ENCODE measurements at places on chromosomes 4 and X.

DNA sequence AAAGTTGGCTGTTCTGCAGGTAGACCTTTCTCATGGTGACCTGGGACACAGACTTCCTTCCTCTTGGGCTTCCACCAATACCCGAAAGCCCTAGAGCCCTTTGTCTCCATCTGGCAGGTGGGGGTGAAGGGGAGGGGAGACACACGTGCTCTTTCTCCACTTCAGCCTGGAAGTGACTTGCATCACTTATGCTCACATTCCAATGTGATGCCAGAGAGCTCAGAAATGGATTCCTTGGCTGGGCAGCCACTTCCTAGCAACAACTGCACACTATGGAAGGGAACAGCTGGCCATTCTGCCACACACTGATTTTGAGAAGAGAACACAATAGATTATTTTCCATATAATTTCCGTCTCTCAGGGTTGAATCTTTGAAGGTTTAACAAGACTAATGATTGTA lies 36.3 kb downstream of the C4orf51 start:
- no peak for DNase-seq

DNA sequence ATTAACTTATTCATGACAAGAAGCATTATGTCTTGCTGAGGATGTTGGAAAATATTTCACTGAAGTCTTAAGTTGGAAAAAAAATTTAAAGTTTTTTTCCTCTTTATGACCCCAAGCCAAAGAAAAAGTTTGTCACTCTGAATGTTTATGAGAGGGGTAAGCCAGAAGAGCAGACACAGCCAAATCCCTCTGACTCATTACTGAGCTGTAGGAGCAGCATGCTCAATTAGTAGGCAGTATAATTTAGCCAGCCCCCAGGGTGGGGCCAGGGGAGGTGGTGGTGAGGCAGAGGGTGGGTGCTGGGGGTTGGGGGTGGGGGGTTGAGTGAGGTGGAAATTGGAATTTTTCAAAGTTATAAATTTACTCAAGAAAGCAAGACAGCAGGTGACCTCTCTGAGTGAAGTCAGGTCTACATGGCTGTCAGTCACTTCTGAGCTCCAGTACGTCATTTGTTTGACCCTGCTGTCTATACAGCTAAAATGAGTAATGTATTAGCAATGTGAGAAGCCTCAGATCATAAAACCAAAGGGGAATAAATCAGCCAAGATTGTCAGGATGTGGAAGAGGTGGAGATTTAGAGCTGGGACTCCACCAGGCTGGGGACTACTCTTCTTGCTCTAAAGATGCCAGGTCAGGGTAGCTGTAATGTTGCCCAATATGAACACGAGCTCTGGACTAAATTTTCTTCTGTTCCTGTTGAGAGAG lies 98.8 kb upstream of the NDP start:
- DNase-seq, result no peak

DNA sequence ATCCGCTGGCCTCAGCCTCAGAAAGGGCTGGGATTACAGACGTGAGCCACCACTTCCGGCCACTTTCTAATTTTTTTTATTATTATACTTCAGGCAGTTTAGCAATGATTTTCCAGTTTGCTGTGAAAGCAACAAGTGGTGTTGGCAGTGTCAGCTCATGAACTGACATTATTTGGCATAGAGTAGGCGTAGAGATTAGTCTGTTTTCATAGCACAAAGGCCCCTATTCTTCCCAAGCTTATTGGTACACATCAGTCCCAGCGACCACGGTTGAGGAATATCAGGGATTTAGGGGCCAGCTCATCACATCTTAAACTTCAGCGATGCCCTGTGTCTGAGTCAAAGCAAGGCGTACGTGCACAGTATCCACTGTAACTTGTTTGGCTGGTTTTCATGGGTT lies 53.0 kb upstream of the RASSF6 start:
- no peak for DNase-seq

DNA sequence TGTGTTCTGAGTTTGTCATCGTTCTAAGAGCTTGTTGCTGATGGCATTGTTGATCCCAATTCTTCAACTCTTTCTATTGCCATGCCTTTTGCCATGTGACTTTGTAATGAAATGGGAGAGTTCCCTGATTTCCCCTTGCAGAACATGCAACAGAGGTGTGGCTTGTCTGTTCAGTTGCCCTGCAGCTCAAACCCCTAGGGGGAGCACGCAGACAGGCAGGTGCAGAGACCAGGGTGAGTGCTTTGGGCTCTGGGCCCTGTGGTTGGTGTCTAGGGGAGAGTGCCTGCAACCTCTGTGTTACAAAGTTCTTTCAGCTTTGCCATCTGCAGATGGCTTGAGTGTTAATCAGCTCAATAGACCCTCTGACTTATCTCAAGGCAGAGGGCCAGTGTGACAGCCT lies 332.7 kb downstream of the MID1IP1 start:
- DNase-seq, result no peak

DNA sequence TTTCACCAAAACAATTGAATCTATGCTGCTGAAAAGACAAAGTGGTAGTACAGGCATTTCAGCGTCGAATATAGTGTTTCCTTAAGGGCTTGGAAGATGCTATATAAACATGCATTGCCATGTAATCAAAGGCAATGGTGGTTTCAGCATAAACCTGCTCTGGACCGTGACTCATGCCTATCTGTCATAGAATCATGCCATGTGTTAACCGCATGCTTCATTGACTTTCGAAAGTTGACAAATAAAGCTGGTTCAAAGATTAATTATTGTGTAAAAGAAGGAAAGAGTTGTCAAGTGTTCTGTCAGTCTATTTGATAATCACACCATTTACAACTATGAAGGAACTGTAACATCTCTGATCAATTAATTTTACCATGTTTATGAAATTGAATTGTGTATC lies 83.2 kb downstream of the FUNDC1 start:
- DNase-seq, result no peak

- DNase-seq, result peak; percentile 31
Measured at GRCh38 chrX:135484641-135485289, 35.7 kb upstream of the INTS6L start.

DNA sequence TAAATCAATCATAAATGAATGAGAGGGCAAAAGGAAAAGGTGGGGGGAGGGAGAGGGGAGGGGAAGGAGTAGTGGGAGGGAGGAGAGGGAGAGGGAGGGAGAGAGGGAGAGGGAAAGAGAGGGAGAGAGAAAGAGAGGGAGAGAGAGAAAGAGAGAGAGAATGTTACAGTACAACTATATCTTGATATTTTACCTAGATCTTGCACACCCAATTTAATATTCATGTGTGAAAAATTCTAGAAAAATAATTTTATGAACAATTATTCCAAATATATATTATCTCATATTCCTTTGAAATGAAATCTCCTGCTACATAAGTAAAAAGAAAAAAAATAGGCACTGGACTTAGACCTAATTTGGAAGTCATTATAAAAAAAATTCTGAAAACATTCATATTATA lies 120.0 kb downstream of the SCLT1 start:
- no peak for DNase-seq

- DNase-seq, result no peak
Measured at GRCh38 chr4:154738426-154738825, 5.4 kb upstream of the LRAT start.

Measured in NCI-H2081 (cell line).